ENCODE measurements at places on chromosomes 12 and 14.

DNA sequence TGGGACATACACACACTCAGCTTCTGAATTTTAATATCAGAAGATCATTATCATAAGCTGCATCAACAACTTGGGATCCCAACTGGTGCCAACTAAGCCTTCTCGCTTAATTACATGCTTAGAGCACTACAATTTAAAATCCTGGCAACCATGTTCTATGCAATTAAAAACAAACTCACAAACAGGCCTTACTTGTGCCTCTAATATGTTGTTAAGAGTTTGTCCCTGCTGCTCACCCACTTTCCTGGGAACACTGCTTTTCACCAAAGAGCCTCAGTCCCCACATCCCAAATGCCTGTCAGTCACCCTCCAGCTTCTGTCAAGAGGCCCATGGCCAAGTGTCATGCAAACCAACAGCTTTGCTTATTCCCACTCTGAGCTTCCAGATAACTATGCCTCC, 69.7 kb downstream of the TTC9 start:
- DNase-seq, result no peak

DNA sequence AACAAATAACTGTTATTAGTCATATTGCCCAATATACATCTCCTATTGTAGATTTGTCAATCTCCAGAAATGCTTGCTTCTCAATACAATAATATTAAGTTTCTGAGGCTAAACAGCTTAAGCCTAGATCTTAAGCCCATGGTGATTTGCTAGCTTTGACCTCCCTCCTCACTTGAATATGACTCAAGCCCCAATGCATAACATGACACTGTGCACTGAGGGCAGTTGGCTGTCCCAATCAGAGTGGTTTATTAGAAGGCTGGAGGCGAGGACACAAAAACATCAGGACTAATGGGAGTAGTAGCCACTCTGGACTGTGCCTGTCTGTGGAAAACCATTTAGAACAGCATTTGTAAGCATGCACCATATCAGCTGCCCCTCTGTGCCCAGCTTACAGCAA, 81.1 kb upstream of the GTF2A1 start:
- no peak for DNase-seq

GRCh38 chr14:23933742-23934128, 19.8 kb upstream of the DHRS4 start:
- no peak for DNase-seq

- no peak for DNase-seq
Measured at GRCh38 chr14:91841065-91841464, 26.3 kb downstream of the TC2N start.

- DNase-seq, result no peak
Measured at GRCh38 chr12:65657635-65658034, 166.6 kb upstream of the HMGA2 start.

- DNase-seq, result no peak
Measured at GRCh38 chr14:62847168-62847567, 198.1 kb downstream of the KCNH5 start.

DNA sequence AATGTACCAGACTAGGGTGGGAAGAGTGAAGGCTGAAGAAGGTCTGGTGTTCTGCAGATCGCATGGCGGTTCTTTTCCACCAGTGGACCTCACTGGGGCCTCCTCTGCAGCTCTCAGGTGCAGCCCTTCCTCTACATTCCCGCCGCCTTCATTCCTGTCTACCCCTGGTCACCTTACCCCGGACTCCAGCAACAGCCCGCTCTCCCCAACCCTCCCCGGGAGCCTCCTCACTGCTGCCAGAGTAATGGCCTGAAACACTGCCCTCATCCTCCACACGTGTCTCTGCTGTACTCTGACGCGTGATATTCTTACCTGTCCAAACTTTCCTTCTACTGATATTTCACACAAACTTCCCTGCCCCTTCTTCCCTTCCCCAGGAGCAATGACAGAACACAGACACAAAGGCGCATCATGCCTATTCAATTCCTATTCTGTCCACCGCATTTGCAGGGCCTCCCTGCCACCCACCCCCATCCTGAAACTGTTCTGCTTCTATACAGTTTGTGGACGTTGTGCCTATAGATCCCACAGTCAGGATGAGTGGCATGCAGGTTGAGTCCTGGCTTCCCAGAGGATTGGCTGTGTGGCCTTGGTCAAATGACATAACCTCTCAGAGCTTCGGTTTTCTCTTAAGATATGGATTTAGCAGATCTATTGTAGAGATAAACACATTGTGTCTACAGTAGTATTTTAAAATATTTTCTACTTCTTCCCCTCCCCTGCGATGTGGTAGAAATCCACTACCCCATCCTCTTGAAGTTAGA, 1.7 kb upstream of the NUAK1 start:
- DNase-seq, result no peak

- DNase-seq, result no peak
Measured at GRCh38 chr12:96075560-96075959, 40.2 kb upstream of the LTA4H start.

DNA sequence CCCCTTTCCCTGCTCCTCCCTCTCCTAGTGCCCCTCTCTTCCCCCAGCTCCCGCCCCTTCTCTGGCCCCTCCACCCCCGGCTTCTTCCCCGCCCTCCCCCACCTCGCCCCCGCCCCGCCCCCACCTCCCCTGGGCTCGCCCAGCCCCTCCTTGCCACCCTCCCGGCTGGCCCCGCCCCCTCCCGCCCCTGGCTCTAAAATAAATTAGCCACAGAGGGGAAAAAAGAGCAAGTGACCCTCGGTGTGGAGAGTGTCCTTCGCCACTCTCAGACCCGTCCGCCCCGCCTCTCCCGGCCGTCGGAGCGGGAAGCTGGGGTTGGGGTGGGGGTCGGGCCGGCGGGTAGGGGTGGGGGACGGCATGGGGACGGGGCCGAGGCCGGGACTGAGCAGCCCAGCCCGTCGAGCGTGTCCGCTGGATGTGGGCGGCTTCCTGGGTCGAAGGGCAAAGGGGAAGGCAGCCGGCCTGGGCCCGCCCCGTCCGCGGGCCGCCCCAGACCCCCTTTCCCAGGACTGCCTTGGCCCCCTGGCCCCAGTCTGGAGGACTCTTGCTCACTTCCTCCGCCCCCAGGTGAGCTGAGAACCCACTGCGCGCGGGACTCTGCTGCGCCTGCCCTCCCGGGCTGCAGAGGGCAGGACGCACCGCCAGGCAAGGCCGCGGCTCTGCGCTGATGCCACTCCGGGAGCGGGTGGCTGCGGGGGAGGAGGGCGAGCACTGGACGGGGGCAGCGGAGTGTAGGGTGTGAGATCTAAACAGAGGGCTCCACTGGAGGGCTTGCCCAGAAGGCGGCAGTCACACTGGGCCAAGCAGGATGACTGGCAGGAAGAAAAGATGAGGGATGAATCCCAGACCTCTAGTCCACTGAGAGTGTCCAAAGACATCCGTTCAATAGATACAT, 570 bp upstream of the FIGNL2 start:
- DNase-seq, result no peak

Data from CD8-positive, alpha-beta T cell (primary cell).